A673 (cell line): ENCODE measurements at places on chromosomes 3 and 15.

- H3K4me3 ChIP-seq: no peak overlapping the region
- H3K4me1 ChIP-seq: no peaks in the 10 kb centered on the region
- no peak overlapping the region for H3K27ac ChIP-seq
- H3K36me3 ChIP-seq: no peaks in the 10 kb centered on the region
These were observed 9.8 kb upstream of the TMEM115 start for GRCh38 chr3:50369012-50369670.

DNA sequence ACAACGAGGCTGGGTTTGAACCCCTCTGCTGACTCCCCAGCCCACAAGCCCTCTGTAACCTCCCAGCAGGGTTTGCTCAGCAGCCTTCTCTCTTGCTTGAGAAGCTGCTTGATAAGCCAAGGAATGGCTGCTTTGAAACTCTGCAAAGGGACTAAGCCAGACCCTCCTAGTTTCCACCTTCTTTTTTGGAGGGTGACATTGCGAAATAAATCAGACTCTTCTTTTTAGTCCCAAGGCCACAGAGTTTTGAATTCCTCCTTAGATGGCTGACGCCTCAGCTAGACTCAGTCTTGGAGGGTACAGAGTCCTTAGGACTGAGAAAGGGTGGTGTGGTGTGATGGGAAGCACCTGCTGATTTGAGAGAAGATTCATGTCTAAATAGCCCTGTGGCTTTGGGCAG lies 1.2 kb downstream of the TGM4 start:
- H3K4me3 ChIP-seq: no peak overlapping the region
- H3K27me3 ChIP-seq: no peaks in the 10 kb centered on the region
- no peaks in the 10 kb centered on the region for H3K4me1 ChIP-seq
- H3K27ac ChIP-seq: no peak overlapping the region
- no peaks in the 10 kb centered on the region for H3K36me3 ChIP-seq

DNA sequence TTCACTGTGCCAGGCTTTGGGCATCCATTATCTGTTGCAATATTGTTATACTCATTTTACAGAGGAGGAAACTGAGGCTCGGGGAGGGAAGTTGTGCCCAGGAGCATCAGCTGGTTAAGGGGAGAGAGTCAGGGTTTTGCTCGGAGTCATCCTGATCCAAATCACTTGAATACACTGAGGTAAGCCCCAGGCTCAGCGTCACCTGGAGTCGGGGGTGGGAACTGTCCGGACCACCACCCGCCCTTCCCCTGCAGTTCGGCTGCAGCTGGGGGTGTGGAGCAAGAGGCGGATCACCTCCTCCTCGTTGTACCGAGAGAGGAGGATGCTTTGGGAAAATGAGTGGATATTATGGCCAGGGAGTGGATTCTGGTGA lies 646 bp downstream of the HRH1 start:
- DNase-seq: peak; percentile 38
- peaks cover 5% of the 10 kb centered on the region for H3K4me1 ChIP-seq
- peaks cover 22% of the 10 kb centered on the region for H3K27me3 ChIP-seq
- peak overlapping the region; percentile 37 for H3K4me3 ChIP-seq
- no peak overlapping the region for H3K27ac ChIP-seq

DNA sequence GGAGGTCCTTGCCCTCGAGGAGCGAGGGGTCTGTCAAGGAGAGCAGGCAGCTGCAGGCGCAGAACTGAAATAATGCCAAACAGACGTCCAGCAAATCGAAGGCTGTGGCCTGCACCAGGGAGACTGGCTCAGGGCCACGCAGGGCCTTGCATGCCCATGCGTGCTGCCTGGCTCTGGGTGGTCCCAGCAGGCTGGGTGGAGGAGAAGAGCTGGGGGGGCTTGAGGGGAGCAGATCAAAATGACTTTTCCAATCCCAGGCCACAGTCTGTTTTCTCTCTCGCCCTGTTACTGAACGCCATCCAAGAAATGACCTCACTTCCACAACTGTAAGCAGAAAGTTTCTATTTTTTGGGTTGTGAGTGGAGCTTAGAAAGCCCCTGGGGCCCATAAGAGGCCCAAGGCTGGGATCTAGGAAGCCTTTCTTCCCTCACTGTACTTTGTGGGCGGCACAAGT lies 96.9 kb upstream of the RPL32 start:
- no peaks in the 10 kb centered on the region for H3K4me1 ChIP-seq
- no peak for DNase-seq
- no peak overlapping the region for H3K4me3 ChIP-seq
- no peaks in the 10 kb centered on the region for H3K27me3 ChIP-seq
- peak overlapping the region; percentile 65 for H3K27ac ChIP-seq

- H3K4me3 ChIP-seq: no peak overlapping the region
- no peaks in the 10 kb centered on the region for H3K36me3 ChIP-seq
These were observed 117.8 kb downstream of the RAB11A start for GRCh38 chr15:65987100-65987499.

- peaks cover 17% of the 10 kb centered on the region for H3K4me1 ChIP-seq
- DNase-seq: no peak
- no peak within 1 kb of the TSS for H3K4me3 ChIP-seq
- H3K27me3 ChIP-seq: no peaks in the 10 kb centered on the region
These were observed at the start of gene FAM107A for GRCh38 chr3:58577269-58577821. TSS of gene FAM107A (minus strand) at chr3:58577391. CDS start at chr3:58569860, 7,531 bp downstream.

GRCh38 chr3:67920969-67921368 lies 266.6 kb upstream of the SUCLG2 start:
- no peaks in the 10 kb centered on the region for H3K36me3 ChIP-seq
- DNase-seq: no peak
- H3K27me3 ChIP-seq: no peaks in the 10 kb centered on the region

DNA sequence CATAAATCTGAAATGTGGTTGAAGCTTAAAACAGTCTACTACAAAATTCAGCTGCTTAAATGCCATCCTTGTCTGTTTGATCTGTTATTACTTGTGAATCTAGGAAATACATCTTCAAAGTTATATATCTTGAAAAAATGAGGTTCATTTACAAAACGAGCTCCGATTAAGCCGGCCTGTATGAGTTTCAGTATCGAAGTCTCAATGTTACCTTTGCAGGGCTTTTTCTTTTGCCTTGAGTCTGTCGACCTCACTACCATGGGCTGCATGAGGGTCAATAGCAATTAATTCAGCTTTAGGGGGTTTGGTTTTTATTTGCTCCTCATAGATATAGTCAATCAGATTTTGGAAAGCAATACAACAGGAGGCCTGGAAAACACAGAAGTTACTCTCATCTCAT lies 23.2 kb downstream of the ERICH6 start:
- H3K4me3 ChIP-seq: no peak overlapping the region
- H3K36me3 ChIP-seq: no peaks in the 10 kb centered on the region
- H3K27me3 ChIP-seq: no peaks in the 10 kb centered on the region
- no peaks in the 10 kb centered on the region for H3K4me1 ChIP-seq
- H3K27ac ChIP-seq: no peak overlapping the region

DNA sequence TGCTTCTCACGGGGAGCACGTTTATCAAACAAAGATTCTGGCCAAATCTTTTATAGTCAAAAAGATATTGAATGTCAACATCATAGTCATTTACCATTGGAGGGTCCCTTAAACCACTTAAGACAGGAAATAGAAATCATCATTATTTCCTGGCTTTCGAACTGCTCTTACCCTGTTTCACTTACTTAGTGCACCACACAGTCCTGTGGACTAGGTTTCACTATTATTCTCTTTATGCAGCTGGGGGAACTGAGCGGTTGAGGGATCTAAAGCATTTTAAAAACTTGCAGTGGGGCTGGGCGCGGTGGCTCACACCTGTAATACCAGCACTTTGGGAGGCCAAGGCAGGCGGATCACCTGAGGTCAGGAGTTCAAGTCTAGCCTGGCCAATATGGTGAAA lies 13.7 kb upstream of the TPRG1 start:
- H3K27ac ChIP-seq: no peak overlapping the region
- no peaks in the 10 kb centered on the region for H3K4me1 ChIP-seq
- H3K4me3 ChIP-seq: no peak overlapping the region
- H3K36me3 ChIP-seq: no peaks in the 10 kb centered on the region

DNA sequence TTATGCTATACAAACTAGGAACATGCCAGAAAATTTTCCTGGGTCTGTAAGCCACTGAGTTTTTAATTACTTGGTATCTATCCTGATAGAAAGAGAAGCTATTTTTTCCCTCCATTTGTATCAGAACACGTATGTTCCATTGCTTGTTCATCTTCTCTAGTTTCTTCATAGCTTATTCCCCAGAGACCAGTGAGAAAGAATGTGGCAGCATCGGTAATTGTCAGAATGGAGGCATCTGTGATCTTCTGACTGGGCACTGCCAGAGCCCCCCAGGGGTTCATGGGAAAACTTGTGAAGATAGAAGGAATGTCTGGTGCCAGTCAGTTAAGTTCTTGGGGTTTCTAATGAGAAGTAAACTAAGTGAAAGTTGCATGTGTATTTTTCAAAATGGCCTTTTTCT lies 720.2 kb upstream of the GOLIM4 start:
- H3K36me3 ChIP-seq: no peaks in the 10 kb centered on the region
- H3K27me3 ChIP-seq: no peaks in the 10 kb centered on the region
- no peak overlapping the region for H3K4me3 ChIP-seq

GRCh38 chr3:42732196-42732828 lies 29.7 kb upstream of the HHATL start:
- no peak overlapping the region for H3K4me3 ChIP-seq
- no peaks in the 10 kb centered on the region for H3K36me3 ChIP-seq
- no peak for DNase-seq
- no peaks in the 10 kb centered on the region for H3K4me1 ChIP-seq

- peaks cover 44% of the 10 kb centered on the region for H3K27me3 ChIP-seq
- no peaks in the 10 kb centered on the region for H3K4me1 ChIP-seq
- H3K27ac ChIP-seq: peak overlapping the region; percentile 63
- no peaks in the 10 kb centered on the region for H3K36me3 ChIP-seq
- DNase-seq: peak; percentile 41
These were observed 318.0 kb downstream of the FGF12 start for GRCh38 chr3:192409201-192409837.

GRCh38 chr3:128554465-128555097 lies 61.6 kb upstream of the GATA2 start:
- peaks cover 1% of the 10 kb centered on the region for H3K4me1 ChIP-seq
- no peak for DNase-seq
- no peaks in the 10 kb centered on the region for H3K36me3 ChIP-seq

DNA sequence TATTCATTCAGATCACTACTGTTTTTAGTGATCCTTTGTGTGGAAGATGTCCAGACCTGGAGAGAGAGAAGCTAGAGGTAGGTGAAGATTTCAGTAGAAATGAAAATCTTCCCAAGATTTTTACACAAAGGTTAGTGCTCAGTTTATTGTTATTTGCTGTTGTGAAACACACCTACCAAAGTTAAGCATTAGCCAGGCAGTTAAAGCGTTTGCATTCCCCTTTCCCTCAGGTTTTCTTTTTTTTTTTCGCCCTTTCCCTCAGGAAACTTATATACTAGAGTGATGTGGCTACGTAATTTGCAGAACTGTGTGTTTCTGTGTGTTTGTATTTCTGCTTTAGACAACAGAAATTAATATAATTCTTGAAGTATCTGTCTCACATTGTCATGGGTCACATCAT lies 34.5 kb downstream of the USP3 start:
- no peak for DNase-seq
- no peak overlapping the region for H3K27ac ChIP-seq
- H3K4me1 ChIP-seq: peaks cover 58% of the 10 kb centered on the region
- H3K36me3 ChIP-seq: peaks cover 3% of the 10 kb centered on the region
- H3K4me3 ChIP-seq: no peak overlapping the region
- no peaks in the 10 kb centered on the region for H3K27me3 ChIP-seq

GRCh38 chr15:47541562-47541961 lies 175.7 kb upstream of the SEMA6D start:
- no peak overlapping the region for H3K27ac ChIP-seq
- H3K36me3 ChIP-seq: no peaks in the 10 kb centered on the region
- no peak for DNase-seq
- H3K4me3 ChIP-seq: no peak overlapping the region
- H3K4me1 ChIP-seq: no peaks in the 10 kb centered on the region

DNA sequence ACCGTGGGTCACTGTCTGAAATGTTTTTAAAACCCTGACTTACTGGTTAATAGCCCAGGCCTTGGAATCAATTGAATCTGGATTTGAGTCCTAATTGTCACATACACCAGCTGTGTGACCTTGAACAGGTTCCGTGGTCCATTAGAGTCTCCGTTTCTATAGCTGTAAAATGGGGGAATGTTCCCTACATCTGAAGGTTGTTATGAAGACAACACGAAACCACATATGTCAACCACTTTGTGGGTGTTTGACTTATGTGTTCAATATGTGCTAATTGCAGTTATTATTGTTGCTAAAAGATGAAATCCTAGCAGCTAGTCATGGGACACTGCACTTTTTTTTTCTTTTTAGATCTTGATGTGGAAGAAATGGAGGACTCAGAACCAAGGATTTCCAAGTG lies 35.3 kb downstream of the ZBTB38 start:
- H3K36me3 ChIP-seq: peaks cover 9% of the 10 kb centered on the region
- DNase-seq: no peak
- H3K4me3 ChIP-seq: peak overlapping the region; percentile 62

DNA sequence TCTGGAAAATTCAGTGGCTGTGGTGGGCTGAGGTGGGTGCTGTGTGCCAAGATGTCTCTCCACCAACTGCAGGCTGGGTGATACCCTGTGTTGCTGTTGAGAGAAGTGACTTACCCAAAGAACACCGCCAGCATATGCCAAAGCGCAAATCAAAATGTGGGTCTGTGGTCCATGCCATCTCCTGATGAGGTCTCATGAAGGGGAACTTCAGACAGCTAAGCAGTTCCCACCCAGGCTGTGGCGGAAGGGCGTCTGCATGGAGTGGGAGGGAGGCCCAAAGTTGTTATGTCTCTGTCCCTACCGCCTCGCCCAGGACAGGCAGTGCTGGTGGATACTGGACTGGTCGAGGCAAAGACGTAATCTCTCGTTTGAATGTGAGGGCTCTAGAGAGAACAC lies 70.9 kb upstream of the PLXNA1 start:
- H3K27me3 ChIP-seq: no peaks in the 10 kb centered on the region
- no peak for DNase-seq
- no peaks in the 10 kb centered on the region for H3K4me1 ChIP-seq

GRCh38 chr3:195080571-195081151 lies 190.3 kb downstream of the XXYLT1 start:
- no peak overlapping the region for H3K4me3 ChIP-seq
- no peak for DNase-seq
- H3K27ac ChIP-seq: no peak overlapping the region
- H3K27me3 ChIP-seq: no peaks in the 10 kb centered on the region
- H3K4me1 ChIP-seq: no peaks in the 10 kb centered on the region

GRCh38 chr3:78204977-78205376 lies 1165.1 kb downstream of the ROBO2 start:
- H3K36me3 ChIP-seq: no peaks in the 10 kb centered on the region
- peak; percentile 85 for DNase-seq
- no peak overlapping the region for H3K4me3 ChIP-seq
- peaks cover 5% of the 10 kb centered on the region for H3K4me1 ChIP-seq

DNA sequence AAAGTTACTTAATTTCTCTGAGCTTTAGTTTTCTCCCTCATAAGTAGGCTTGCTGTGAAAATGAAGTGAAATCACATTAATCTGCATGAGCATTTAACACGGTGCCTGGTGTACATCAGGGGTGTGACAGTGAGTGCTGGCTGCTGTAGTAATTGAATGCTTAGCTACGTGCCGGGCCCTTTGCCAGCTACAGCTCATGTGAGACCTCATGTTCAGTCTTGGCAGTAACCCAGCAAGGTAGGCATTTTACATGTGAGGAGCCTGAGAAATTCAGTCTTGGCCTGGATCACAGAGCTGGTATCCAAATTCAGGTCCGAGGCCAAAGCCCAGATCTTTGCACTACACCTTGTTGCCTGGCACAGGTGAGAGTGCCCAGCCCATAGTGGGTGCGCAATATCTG lies 9.1 kb downstream of the GHRL start:
- no peak for DNase-seq
- H3K36me3 ChIP-seq: peaks cover 20% of the 10 kb centered on the region
- no peaks in the 10 kb centered on the region for H3K4me1 ChIP-seq
- no peak overlapping the region for H3K27ac ChIP-seq
- no peaks in the 10 kb centered on the region for H3K27me3 ChIP-seq
- H3K4me3 ChIP-seq: no peak overlapping the region
